ENCODE measurements at places on chromosomes 5 and 9.

DNA sequence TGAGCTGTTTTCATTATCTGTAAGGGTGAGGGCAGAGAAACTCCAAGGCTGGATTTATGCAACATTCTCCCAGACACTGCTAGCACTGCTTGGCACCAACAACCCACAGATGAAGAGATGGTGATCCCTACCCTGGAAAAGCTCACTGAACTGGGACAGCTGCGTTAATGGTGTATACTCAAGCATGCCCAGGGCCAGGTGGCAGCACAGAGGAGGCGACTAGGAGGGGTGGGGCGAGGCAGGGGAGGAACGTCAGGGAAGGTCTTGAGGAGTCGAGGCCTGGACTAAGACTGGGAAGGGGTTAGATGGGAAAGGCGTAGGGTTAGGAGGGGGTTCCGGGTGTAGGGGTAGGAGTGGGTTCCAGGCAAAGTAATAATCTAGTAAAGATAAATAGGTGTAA, 73.1 kb upstream of the TBC1D9B start:
- DNase-seq = no peak

- no peak for DNase-seq
Observed at GRCh38 chr9:136243631-136244030, 2.0 kb downstream of the QSOX2 start.

DNA sequence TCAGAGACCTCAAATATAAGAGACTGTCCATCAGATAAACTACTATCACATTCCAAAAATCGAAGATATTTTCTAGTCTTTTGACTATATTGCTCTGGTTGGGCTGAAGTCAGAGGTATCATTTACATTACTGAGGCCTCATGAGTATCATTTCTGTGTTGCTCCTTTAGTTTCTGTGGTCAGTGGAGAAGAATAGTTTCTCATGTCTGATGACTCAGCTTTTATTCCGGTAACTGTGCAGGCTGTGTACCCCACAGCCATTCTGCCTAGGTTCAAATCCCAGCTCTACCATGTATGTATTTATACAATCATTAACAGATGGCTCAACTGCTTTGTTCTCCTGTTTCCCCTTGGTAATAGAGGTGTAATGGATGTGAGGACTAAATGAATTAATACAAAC, 179.3 kb downstream of the ALDH1A1 start:
- DNase-seq = no peak

DNA sequence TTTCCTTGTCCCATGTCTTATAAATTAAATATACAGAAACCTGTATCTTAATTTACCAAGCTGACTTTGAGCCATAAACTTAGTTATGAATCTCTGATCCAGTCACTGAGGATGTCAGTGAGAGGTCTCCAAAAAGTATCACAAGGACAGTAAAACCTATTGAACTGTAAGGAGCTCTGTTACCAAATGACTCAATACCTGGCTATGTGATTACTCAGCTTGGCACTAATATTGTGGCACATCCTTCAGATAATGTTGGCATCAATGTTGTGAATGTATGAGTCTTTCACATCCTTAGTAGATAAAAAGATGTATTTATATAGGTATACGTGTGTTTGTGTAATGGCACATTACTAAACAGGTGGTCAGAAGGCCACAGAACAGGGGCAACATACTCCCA, 18.0 kb upstream of the CAPSL start:
- DNase-seq = no peak

- DNase-seq = no peak
Observed at GRCh38 chr5:97355775-97356174, 172.7 kb upstream of the RIOK2 start.

All from AG20443 (cell line).